ENCODE measurements at places on chromosomes 7 and 10.

- no peak for DNase-seq
Observed at GRCh38 chr7:55108818-55109217, 90.0 kb downstream of the EGFR start.

GRCh38 chr10:64873959-64874358 is 1352.8 kb downstream of the REEP3 start:
- DNase-seq = no peak

GRCh38 chr10:80471001-80471400 is 16.9 kb downstream of the TSPAN14 start:
- DNase-seq = no peak

- DNase-seq = no peak
Observed at GRCh38 chr7:110974441-110974840, 116.5 kb upstream of the LRRN3 start.

GRCh38 chr10:78528749-78529204 is 495.1 kb downstream of the RPS24 start:
- no peak for DNase-seq

DNA sequence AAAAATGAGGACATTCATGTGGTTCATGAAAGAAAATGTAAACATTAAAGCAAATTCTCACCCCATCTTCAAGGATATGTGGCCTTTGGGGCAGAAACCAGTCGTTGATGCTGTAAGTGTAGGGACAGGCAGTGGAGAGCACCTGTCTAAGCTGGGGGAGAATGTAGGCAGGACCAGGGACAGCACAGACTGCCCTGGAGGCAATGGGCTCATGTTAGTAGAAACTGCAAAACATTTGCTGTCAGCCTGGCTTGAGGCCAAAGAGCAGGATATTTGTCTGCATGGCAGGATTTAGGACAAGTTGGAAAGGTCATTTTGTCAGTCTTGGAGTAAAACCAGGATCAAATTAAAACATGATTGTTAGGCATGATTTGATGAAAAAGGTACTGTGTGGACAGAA is 211.6 kb upstream of the AGK start:
- no peak for DNase-seq

DNA sequence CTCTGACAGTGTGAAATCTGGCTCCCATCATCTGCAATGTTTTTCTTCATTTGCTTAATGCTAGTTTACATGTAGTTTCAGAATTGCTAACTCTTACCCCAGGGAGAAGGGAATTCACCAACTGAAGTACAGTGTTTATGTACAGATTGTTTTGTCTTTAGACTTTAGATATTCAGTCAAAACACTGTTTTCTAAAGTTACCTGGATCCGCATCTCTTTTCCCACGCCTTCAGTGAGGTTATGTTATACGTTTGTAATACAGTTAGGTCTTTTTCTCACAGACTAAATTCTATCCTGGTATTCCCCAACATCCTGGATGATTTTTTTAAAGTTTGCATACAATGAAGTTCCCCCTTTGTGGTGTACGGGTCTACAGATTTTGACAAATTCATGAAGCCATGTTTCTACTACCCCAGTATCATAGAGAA is 3.2 kb upstream of the LYZL1 start:
- no peak for DNase-seq

DNA sequence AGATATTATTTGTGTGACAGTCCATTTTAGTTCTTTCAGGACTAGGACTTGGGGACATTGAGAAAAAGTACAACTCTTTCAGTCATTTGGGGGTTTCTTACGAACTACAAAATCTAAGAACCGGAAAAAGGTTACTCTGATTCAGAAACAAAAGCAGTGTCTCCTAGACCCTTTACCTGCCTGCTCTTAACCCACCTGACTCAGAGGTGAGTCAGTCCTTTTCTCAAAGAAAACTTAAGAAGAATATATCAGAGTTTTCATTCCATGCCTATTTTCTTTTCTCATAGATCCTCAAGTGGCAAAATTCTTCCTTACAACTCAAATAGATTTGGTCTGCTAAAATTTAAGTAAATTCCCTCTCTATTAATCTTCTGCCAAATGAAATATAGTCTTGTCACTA is 114.9 kb upstream of the PTN start:
- DNase-seq = no peak

DNA sequence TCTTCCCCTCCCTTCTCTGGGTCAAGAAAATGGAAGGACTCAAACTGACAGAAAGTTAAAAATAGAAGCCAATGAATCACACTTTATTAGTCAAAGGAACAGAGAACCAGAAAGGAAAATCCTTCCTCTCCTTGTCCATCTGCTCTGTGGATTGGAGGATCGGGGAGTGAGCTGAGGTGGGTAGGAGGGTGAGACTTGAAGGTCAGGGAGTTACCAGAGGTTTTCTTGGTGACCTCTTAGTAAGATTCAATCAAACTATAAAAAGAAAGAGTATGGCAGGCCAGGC is 12.2 kb downstream of the TLX1 start:
- no peak for DNase-seq

DNA sequence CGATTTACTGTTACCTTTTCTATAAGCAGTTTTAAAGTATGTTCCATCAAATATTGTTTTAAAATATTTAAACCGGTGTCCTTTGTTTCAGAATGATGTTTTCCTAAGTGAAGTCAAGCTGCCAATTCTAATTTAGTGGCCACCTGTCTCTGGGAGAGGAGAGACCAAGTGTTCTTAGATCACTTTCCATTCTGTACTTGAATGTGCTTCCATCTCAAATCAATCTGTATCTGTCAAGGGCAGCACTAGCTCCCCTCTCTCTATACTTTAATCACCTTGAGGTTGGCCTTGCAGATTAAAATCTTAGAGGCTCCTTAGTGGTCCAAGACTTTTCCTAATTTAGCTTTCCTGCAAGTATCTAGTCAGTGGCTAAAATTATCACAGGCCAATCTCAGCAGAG is 49.6 kb downstream of the LGI1 start:
- DNase-seq = no peak

DNA sequence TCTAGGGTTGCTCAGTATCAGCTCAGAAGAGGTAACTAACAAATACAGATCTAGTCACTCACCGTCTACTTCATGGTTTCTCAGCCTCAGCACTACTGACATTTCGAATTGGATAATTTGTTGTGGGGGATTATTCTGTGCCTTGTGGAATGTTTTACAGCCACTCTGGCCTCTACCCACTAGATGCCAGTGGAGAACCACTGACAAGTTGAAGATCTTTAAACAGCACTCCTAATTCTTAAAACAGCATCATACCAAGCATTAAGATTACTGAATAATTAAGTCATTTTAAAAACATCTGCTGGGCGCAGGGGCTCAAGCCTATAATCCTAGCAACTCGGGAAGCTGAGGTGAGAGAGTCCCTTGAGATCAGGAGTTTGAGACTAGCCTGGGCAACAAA is 82.6 kb downstream of the UPF2 start:
- DNase-seq = no peak

DNA sequence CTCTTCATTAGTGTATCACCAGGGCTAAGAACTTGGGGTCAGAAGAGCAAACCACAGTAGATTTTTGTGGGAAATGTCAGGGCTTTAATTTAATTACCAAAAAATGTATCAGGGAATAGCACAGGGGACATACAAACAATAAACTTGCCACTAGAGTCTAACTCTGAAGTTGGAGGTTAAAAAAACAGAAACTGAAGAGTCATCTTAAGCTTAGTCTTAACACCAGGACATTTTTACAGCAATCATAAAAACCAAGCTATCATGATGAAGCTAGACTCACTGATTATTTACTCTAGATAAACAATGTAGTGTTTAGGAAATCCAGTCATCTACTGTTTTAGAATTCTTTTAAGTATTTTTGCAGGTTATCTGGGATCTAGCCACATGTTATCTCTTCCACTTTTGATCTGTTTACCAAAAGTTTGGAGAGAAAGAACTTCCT is 48.4 kb upstream of the GLI3 start:
- no peak for DNase-seq

DNA sequence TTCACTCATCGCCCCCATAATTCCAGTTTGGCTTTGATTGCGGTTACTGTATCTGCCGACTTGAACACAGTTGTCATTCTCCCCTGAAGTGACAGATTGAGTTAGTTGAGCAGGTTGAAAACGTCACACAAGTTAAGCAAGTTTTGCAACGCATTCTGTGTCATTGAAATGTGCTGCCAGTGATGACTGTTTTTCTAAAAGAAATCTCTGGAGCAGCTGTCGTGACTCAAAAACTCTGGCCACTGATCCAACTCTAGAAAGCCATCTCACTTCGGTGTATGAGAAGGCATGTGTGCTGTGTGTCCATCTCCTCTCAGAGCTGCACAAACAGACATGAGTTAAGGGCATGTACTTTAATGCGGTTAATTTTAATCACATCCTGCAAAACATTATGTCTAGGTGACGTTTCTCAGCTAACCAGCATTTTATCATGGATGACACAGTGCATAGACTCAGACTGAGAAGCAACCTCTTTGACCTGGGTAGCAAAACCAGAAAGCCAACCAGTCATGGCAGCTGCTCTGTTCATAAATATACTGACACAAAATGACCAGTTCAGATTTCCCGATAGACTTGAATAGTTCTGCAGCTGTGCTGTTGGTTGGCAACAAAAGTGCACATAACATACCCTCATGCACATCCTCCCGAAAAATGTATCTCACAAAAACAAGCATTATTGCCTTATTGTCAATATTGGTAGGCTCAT is 69.3 kb downstream of the CSTF2T start:
- no peak for DNase-seq

GRCh38 chr7:4612939-4613841 is 68.9 kb upstream of the FOXK1 start:
- no peak for DNase-seq

GRCh38 chr10:28875549-28876081 is 198.3 kb downstream of the BAMBI start:
- no peak for DNase-seq
